Stromal cell of bone marrow (primary cell): ENCODE measurements at places on chromosomes 16 and 17.

DNA sequence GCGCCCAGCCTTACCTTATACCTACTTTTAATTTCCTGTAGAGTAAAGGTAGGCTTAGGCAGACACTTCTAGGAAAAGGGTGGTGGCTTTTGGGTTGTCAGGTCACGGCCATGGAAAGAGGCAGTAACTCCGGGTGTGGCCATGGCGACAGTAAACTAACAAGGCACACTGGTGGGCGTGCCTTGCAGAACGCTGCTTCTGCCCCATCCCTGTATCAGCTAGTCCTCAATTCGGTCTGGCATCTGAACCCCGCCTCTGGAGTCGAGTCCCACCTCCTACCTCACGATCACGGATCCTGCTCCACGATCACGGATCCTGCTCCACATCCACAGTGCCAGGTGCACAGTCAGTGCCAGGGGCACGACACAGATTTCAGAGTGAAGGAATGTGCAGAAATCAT is 5.6 kb downstream of the ADCY9 start:
- no peak for DNase-seq

DNA sequence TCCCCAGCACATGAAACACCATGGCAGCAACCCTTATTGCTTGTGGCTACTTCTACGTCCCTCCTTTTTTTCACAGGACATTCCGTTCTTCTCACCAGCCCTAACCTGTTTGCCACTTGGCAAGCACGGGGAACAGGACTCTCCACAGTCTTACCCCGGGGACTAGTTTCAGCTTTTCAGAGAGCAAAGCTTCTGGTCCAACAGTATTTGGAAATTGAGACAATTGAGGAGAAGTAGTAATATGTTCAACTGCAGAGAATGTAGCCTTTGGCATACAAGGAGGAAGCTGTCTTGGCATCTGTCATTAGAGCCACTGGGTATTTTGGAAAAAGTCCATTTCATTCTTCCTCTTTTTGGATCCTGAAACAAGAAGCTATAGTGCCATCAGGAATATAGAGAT is 65.7 kb downstream of the MAP2K6 start:
- no peak for DNase-seq

DNA sequence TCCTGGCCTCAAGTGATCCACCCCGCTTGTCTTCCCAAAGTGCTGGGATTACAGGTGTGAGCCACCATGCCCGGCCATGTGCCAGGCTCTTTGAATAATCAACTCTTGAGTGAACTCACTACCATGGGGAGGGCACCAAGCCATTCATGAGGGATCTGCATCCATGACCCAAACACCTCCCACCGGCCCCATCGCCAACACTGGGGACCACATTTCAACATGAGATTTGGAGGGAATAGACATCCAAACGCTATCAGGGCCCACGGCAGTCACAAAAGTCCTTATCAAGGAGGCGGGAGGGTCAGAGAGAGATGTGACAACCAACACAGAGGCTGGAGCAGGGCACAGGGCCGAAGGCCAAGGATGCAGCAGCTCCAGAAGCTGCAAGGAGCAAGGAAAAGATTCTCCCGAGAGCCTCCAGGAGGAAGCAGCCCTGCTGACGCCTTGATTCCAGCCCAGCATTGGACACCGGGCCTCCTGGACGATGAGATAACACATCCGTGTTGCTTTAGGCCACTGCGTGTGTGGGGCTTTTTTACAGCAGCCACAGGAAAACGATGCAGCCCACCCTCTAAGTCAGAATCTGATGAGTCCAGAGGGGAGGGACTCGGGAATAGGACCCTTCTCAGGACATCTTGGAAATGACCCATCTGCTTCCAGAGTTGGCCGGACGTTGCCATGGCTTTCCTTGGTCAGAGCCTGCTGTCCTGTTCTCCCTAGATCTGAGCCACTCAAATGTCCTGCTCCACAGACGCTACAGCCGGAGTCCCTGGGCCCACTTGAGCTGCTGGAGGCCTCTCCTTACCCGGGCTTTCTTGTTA is 47.3 kb upstream of the CMIP start:
- DNase-seq, result no peak

DNA sequence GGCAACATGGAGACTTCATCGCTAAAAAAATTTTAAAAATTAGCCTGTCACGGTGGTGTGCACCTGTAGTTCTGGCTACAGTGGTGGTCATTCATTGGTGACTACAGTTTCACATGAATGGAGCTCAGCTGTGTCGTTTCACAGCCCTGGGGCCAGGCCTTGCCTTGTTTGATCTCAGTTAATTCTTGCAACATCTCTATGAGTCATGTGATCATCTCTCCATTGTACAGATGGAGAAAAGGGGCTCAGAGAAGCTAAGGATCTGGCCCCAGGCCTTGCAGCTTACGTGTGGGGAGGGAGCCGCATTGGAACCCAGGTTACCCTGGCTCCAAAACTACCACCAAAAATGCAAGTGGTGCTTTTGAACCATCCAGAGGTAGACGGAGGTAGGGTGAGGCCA is 49.4 kb downstream of the GDE1 start:
- no peak for DNase-seq

DNA sequence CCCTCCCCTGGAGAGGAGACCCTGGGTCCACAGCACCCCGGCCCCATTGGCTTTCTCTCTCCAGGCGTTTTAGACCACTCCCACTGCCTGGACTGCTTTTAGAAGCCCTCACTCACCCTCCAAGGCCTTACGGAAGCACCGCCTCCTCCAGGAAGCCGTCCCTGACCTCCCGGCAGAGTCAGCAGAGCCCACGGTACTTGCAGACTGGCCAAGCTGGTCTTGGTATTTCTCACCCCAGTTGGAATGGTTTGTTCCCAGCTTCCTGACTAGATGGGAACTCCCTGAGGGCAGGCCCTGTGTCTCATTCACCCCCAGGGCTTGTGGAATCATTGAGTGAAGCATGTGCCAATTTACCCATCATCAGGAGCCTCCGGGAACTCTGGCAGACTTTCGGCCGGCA is 9.2 kb downstream of the SCGB1C2 start:
- DNase-seq, result no peak
